ENCODE measurements at places on chromosomes 12 and 14. TPM values are rescaled to one million over a fixed set of nuclear protein-coding genes. Genes with fewer than 3 reads are reported as not detected.

Gene KSR2
- polyA plus RNA-seq: 0.64 TPM

Gene AEBP2
- polyA plus RNA-seq: 53.5 TPM

Gene GRIP1
- polyA plus RNA-seq: 28.3 TPM

Gene CFAP73
- polyA plus RNA-seq: 1.6 TPM

Gene NKX2-1
- not detected for polyA plus RNA-seq

Gene NYNRIN
- 53.0 TPM for polyA plus RNA-seq

Gene ACRBP
- 6.6 TPM for polyA plus RNA-seq
